Fibroblast of skin of scalp (primary cell): ENCODE measurements at places on chromosomes 5 and 9.

DNA sequence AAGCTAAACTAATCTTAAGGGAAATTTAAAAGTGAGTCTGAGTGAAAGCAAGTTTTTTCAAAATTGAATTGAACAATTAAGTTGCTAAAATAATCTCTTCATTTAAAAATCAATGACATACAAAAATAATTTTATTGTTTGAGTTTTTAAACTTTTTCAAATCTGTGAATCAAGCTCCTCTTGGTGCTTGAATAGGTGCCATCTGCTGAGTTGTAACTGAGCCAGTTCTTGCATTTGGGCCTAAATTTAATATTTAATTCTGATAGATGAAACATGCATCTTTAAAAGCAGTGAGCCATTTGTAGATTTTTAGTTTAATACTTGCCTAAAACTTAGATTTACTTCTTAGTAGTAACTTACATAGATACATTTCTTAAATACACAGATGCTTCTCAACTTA, 31.8 kb downstream of the SPATA31D1 start:
- DNase-seq: no peak

DNA sequence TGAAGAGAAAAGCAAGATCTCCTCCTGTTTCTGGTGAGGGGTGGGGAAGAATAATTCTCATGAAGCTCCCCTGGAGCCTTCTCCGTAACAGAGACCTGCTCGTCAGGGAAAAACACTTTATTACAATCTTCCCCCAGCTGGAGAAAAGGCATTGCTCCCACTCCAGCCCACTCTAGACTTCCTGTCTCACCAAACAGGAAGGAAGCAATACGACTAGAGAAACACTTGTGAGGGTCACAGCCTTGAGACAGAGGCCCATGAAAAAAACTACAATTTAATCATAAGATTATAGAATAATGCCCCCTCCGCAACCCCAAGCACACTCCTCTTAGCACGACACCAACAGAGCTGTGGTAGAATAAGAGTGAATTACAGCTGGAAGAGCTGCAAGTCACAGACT, 197.2 kb upstream of the S1PR3 start:
- DNase-seq: no peak

DNA sequence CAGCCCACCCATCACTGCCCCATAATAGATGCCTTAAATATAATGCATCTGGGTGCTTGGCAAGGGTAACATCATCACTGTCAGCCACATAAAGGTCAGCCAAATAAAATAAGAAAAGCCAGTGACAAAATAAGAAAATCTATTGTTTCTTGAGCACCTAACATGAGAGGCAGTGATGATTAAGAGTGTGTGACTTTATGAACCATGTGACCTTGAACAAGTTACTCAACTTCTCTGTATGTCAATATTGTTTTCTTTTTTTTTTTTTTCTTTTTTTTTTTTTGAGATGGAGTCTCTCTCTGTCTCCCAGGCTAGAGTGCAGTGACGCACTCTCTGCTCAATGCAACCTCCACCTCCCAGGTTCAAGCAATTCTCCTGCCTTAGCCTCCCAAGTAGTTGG, 98.7 kb downstream of the CDK5RAP2 start:
- DNase-seq: no peak

DNA sequence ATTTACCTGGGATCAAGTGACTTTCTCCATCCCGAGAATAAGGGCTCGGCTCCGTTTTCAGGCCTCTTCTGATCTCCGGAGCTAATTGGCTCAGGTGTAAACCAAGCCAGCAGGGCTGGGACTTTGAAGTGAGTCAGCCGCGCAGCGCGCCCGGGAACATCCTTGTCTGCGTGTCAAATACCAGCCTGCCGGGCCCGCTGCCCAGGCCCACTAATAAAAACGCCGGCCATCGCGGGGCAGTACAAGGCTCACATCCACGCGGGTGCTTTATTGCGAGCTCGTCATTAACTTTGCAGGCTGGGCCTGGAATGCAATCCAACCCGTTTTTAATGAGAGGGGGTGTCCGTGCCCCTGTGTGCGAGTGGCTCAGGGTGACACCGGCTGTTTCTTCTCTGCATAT, 416.8 kb downstream of the IRX2 start:
- no peak for DNase-seq

GRCh38 chr9:16425562-16426231, 444.8 kb downstream of the BNC2 start:
- DNase-seq: peak; percentile 69

GRCh38 chr5:178314961-178315820, 82.6 kb upstream of the PHYKPL start:
- DNase-seq: no peak

- DNase-seq: peak; percentile 44
Measured at GRCh38 chr9:95506428-95506677, 10.4 kb downstream of the PTCH1 start.

DNA sequence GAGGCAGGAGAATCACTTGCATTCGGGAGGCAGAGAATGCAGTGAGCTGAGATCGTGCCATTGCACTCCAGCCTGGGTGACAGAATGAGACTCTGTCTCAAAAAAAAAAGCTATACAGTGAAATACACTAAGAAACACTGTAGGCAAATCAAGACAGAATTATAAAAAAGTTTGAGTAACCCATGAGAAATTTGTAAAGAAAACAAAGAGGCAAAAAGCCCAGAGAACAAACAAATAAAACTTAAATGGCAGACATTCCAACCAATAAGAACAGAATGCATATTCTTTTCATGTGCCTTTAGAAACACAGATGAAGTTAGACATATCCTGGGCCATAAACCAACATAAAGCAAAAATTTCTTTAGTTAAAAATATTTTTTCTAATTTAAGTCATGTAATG, 30.6 kb downstream of the ZNF169 start:
- DNase-seq: peak; percentile 60

DNA sequence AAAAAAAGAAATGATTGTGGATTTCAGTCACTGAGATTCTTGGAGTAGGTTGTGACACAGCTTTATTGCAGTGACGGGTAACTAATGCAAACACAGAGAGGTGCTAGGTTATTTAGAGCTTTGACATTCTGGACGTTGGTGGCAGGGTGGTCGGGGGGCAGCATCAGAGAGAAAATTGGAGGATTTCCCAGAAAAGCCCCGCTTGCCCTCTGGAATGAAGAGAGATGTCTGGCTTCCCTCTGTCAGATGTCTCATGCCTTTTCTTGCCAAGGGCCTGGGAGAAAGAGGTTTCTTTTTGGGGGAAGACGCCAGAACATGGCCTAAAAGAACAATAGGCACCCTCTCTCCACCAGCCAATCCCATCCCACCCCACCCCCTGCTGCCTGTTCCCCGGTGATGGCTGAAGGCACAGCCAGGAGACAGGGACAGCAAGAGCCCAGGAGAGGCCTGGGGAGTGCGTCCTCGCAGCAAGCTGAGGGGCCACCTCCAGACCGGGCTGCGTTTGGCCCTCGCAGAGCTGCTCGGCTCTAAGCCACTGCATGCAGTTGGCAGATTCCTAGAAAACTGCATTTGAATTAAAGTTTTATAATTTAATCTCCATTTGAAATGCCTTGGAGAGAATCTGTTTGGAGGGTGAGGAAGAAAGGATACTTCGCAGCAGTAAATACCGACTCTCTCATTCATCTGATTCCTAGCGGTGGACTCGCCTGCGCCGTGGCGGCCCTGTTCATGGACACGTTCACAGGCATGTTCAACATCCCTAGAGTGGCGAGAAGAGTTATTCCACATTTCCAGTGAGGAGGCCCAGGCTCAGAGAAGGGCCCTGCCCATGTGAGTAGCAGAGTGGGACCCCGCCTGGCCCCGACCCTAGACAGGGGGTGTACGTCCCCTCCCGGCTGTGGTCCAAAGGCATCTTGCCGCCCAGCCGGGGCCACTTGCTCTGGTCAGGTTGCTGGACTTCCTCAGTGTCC, 55.7 kb downstream of the TSPAN17 start:
- no peak for DNase-seq

DNA sequence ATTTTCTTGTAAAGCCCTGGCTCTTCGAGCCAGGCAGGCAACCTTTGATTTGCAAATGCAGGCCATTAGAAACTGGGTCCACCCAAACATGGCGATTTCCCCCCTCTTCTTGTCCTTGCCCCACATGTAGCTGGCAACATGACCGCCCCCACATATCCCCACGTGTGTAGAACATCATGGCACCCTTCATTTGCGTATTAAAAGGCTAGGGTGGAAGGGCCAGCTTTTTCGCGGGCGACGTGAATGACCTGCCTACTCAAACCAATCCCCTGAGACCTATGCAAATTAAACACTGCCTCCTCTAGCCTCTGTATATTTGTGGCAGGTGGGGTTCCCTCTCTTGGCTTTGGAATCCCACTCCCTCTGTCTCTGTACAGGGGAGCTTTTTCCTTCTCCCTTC, 107.0 kb upstream of the CLINT1 start:
- no peak for DNase-seq

DNA sequence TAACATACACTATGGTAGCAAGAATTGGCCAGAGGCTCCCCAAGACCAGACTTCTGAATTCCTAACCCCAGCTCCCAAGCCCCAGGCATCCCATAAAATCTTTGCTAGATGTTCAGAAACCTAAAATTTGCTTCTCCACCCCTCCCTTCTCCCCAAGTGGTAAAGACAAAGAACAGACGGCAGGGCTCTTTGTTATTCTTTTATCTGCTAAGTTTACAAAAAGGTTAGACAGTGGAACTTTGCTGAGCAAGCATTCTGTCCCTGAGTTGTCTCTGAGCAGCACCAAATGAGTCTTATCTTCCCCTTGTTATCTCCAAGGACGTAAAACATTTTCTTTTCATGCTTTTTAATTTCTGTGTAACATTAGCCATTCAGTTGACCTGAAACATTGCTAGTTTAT, 30.2 kb downstream of the TJP2 start:
- DNase-seq: no peak

DNA sequence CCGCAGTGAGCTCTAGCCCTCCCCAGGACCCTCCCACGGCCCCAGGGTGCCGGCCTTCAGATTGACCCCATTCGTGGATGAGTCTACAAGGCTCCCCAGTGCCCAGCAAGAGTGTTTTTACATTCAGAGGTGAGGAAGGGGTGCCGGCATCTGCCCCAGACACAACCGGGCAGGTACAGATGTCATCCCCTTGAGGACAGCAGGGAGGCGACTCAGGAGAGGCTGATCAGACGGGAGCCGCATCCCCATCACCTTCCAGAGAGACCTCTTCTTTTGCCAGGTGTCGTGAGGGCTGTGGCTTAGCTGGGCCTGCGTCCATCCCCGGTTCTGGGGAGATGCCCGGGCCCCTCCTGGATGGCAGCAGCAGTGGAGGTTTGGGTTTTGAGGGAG, 4.3 kb upstream of the LRRC14B start:
- DNase-seq: no peak

DNA sequence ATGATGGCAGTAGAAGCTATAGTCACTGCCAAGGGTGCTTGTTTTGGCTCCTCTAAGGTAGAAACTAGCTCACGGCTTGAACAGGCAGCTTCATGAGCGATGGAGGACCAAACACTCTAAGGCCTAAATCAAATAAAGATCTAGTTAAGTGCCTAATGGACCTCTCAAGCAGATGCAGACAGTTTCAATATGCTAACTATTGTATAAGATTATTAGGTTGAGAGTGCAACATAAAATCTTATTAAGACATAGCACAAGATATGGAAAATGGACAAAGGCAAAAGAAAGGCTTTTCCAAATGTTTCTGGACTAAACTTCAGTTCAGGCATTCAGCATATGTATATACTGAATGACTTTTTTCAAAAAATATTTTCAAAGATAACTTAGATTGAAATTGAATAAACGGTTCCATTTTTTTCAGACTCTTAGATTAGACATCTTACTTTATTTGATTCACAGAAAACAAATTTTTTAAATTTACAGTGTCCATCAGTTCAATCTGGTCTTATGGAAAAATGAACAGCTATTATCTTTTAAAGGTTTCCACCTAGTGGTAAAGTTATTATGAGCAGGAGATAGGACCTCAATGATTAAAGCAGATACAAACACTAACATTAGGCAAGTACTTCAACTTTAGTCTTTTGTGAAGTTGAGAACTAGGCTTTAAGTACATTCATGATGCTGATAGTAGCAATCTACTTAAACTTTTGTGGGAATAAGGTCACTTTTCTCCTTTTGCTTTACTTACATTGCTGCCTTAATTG, 1167.7 kb downstream of the MAT2B start:
- DNase-seq: peak; percentile 1

DNA sequence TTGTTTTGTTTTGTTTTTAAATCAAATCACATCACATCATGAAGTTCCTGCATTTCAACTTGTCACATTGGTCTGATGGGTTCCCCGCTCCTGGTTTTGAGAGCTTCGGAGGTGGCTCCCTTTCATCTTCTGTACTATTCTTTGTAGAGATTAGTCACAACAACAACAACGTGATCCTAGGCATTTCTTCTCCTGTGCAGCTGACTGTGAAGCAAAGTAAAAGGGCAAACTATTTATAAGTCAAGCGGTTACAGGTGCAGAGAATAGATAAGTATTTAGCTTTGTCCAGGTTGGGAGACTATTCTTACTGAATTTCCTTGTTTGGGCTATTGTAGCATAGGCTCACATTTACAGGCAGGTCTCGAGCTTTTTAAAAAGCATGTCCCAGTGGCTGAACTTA, 197.7 kb upstream of the CDKN2B start:
- no peak for DNase-seq

DNA sequence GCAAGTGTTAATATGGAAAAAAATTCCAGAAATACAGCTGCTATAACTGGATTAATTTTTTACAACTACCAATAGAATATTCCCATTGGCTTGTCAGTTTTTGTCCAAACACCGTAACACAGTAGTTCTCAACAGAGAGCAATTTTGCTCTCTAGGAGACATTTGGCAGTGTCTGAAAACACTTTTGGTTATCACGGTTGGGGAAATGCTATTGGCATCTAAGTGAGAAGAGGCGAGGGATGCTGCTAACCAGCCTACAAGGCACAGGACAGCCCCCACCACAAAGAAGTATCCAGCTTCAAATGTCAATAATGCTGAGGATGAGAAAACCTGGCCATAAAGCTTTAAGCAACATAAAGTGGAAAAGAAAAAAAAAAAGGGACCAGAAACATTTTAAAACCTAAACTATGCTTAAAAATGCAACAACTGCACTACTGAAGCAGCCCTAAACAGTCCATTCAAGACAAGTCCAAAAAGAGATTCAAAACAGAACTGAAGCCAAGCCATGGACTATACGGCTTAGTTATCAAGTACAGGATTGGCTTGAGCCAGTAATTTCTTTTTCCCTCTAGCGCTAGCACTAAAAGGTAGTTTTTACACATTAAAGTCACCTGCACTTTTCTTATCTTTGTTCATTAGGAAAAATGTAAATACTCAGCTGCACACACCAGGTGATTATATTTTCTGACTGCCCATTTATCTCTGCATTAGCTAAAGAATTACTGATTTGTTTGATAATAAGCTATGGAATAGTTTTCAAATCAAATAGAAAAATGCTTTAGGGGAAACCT, 83.9 kb downstream of the NR3C1 start:
- DNase-seq: no peak

GRCh38 chr5:171913987-171914273, 92.5 kb downstream of the FBXW11 start:
- peak; percentile 47 for DNase-seq

GRCh38 chr5:172943283-172943841, 15.9 kb upstream of the RPL26L1 start:
- DNase-seq: peak; percentile 98

- DNase-seq: no peak
Measured at GRCh38 chr5:167898361-167899042, 392.9 kb upstream of the WWC1 start.

- DNase-seq: no peak
Measured at GRCh38 chr5:32055891-32056866, 117.9 kb downstream of the GOLPH3 start.

- no peak for DNase-seq
Measured at GRCh38 chr9:73104342-73104741, 47.3 kb upstream of the ANXA1 start.

- peak; percentile 71 for DNase-seq
Measured at GRCh38 chr5:32096891-32097595, 77.1 kb downstream of the GOLPH3 start.

GRCh38 chr9:79912318-79913070, 340.7 kb downstream of the TLE4 start:
- DNase-seq: peak; percentile 36
